ENCODE measurements at places on chromosomes 1 and 21.

GRCh38 chr21:45478115-45478801 lies 64.0 kb downstream of the SLC19A1 start:
- peak; percentile 74 for DNase-seq

DNA sequence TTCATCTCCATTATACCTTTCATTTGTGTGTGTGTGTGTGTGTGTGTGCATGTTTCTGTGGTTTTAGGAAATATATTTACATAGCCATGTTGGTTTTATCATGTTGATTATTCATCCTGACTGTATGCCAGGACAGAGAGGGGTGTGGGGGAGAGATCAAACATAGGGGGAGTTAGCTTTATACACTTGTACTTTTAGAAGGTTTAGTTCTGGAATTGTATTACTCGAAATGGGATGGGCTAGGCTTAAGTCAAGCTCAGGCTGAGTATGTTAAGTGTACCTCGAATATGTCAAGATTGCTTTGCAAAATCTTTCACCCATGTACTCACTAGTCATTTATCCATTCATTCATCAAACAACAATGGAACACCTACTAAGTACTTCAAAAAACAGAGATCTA lies 123.3 kb downstream of the HMCN1 start:
- DNase-seq: no peak

GRCh38 chr1:229825042-229825441 lies 199.0 kb downstream of the URB2 start:
- DNase-seq: no peak

DNA sequence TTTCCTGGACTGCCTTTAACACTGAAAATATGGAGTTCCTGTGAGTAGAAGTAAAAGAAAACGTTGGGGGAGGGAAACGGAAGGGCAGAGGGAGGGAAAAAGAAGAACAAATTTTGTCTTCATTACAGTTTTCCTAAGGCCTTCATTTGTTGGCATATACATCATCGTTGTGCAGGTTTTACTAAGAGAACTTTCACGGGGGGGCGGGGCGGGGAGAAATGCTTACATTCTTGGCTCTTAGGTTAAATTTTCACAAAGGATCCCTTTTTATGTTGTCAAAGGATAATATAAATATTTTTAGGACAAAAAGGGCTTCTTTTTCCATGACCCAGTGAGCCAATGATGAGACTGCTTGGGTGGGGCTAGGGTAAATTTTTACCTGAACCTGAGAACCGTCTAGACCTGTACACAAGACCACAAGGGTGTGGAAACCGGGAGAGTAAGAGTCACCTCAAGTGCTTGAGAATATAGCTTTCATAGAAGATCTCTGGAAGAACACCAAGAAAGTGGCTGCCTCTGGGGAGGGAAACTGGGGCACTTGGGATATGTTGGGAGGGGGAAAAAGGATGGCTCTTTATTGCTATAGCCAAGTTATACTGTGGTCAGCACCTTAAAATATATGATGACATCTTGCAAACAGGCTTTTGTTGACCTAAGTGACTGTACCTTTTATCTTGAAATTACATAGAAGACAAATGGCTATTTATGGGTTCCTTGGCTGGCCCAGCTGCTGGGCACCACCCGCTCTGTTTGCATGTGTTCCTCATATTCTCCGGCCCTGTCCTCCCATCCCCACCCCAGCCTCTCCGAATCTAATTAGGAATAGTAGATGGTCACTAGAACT lies 2.0 kb upstream of the UTP25 start:
- no peak for DNase-seq

DNA sequence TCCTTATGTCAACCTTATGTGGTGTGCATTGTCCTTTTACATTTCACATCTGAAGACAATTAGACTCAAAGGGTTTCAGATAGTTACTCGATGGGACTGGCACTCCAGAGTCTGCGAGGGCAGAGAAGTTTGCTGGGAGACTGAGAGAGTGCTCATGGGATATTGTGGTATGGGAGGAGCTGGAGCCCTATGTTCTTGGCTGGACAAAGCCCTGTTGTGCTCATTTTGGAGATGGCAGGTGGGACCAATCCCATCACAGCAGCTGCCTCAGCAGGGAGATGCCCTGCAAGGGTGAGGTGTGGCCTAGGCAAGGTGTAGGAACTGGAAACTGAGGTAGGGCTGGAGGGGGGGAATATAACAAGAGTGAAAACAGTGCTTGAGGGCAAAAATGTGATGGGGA lies 43.5 kb upstream of the CRNN start:
- DNase-seq: no peak

- DNase-seq: no peak
Measured at GRCh38 chr1:9356021-9356420, 63.3 kb downstream of the SPSB1 start.

DNA sequence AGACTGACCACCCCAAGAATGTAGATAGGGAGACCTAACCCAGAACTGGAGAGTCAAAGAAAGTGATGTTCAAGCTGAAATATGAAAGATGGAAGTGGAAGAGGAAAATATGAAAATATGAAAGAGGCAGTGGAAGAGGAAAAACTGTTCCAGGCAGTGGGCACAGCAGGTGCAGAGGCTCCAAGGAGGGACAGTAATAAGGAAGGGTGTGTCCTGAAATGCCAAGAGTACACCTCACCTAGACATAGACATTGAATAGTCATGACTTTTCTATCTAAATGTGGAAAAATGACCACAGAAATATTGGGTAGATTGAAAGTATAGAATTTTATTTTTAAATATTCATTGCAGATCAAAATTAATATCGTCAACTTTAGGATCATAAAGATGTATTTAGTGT lies 161.7 kb upstream of the USP24 start:
- no peak for DNase-seq

DNA sequence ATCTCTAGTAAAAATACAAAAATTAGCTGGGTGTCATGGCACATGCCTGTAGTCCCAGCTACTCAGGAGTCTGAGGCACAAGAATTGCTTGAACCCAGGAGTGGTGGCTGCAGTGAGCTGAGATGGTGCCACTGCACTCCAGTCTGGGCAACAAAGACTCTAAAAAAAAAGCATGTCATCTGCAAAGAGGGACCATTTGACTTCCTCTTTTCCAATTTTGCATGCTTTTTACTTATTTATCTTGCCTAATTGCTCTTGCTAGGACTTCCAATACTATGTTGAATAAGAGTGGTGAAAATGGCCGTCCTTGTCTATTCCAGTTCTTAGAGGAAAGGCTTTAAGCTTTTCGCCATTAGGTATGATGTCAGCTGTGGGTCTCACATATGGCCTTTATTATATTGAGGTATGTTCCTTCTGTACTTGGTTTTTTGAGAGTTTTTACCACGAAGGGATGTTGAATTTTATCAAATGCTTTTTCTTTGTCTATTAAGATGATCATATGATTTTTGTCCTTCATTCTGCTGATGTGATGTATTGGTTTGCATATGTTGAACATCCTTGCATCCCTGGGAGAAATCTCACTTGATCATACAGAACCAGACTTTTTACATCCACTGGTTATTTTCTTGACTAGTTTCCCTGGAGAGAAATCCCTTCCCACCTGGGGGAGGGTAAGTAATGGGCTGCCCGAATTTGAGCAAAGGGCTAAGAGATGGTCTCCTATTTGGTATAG lies 17.0 kb upstream of the RAP1GAP start:
- DNase-seq: no peak

DNA sequence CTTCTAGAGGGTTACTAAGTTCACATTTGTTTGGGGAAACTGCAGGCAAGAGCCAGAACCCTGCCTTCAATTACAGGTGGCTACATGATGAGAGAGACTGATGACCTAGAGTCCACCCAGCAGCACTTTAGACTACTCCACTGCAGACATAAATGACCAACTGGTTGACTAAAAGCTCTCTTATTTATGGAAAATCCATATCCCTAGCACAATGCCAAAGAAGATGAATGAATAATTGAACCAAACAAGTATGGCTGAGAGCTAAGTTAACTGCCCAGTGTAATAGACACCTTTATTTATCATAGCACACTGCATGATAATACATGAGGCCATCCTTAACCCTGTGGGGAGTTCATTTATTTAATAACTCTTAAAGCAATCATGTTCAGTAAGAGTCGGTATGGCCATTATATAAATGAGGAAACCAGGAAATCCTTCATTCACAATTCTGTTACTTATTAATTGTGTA lies 60.4 kb downstream of the IL12RB2 start:
- no peak for DNase-seq

DNA sequence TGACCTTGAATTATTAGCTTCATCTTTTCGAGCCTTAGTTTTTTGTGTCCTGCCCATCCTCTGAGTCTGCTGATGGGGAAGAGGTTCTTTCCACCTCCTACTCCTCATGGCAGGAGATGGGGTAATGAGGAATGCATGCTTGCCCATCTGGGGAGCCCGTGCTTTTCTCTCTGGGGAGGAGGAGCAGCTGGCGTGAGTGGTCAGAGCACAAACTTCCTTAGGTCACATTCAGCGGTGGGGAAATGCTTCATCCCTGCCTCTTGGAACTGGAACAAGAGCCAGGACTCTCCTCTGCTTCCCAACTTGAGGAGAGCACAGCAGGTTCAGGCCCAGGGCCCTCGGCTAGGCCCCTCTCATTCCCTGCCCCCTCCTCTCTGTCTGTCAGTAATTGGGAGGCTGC lies 155.0 kb downstream of the PCNX2 start:
- DNase-seq: no peak
